Stimulated activated CD4-positive, alpha-beta T cell treated with anti-CD3 and anti-CD28 coated beads, Interleukin-12 subunit alpha, Interleukin-12 subunit beta, amount 100 ng/mL, for 24 hours (primary cell): ENCODE measurements at places on chromosomes 5 and 9.
A peak's percentile ranks its signal among the peaks of the same experiment; 100 is the strongest.

GRCh38 chr9:111663301-111663823 lies 2.0 kb downstream of the GNG10 start:
- DNase-seq, result no peak

DNA sequence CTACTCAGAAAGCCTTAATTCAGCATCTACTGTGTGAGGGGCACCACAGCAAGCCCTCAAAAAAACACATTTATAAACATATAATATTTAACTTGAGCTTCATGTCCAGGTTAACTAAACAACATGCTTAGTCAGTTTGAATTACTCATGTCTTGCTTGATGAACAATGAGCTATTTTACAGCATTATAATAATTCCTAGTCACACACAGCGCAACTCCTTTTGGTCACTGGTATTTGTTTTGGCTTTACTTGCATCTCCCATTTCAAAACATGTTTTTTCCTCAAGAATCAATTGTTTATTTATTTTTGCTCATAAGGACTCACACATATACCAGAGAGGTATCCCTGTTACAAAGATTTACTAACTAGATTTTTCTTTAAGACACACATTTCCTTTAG lies 616.7 kb upstream of the DAB2 start:
- DNase-seq, result no peak

DNA sequence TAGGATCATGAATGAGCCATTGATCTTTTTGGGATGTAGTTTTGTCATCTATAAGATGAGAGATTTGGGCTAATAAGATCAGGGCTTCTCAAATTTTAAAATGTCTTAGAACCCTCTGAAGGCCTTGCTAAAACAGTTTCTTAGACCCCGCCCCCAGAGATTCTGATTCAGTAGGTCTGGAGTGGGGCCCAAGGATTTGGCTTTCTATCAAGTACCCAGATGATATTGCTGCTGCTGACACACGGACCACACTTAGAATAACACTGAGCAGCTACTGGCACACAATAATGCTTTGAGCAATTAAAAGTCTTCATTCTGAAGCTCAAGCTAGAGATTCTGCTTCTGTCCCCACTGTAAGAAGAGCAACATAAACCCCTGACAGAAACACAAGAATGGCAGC lies 216.7 kb downstream of the SMARCA2 start:
- no peak for DNase-seq

DNA sequence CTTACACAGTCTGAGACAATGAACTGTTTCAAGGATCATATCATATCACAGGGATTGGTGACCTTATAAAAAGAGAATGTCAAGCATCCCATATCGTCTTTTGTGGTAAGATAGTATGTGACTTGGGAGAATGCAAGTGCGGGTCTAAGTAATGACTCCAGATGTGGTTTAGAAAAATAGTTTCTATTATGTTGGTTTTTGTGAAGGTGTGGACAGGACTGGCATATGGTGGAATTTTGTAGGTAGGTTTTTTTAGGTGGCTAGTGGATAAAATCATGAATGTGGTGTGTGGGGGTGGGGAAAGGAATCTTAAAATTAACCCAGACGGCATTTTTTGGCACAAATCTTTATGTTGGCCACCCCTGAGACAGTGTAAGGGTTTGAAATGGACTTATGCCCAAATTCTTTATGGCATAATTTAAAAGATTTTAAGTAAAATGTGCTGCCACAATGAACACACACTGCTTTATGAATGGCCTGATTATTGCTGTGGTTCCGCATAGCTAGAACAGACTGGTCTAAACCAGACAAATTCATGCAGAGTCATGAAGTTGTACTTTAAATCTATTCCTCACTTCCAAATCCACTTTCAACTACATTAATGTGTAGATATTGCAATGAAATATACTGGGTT lies 204.8 kb upstream of the HAPLN1 start:
- no peak for DNase-seq

GRCh38 chr9:33676746-33677505 lies 118.4 kb upstream of the PRSS3 start:
- peak; percentile 3 for DNase-seq

- DNase-seq, result no peak
Measured at GRCh38 chr5:173809014-173809413, 79.1 kb upstream of the CPEB4 start.

DNA sequence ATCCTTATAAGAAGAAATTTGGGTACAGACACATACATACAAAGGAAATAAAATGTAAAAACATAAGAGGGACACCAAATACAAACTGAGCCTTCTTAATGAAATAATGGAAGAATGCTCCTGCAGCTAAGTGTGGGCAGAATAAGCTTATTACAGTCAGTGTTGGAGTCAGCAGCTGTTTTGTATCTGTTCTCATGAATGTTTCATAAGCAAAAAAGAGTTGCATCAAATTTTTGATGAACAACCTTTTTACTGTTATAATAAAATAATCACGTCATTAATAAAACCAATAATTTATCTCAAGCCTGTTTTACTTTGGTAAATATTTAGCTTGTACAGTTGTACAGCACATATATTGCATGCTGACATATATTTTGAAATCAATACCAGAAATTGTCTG lies 545.6 kb downstream of the LRRC70 start:
- no peak for DNase-seq

DNA sequence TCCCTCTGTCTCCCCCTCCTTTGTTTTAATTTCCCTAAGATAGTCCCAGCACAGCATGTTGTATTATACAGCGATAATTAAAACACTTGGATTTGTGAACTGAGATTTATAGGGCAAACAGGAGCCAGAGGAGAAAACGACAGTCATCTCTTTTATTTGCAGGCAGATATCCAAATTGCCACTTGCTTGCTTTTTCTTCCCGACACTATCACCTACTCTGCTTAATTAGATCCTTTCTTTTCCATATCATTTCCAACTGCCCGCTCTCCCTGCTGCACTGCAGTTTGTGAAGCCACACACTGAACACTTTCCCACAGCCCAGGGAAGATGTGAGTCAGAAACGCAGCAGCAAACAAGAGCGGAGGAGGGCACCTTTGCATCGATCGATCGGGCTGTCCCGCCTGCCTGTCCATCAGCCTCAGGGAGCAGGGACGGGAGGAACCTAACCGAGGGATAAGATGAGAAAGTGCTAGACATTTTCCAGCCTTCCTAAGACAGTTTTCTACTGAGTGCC lies 35.8 kb upstream of the SPRY4 start:
- no peak for DNase-seq

DNA sequence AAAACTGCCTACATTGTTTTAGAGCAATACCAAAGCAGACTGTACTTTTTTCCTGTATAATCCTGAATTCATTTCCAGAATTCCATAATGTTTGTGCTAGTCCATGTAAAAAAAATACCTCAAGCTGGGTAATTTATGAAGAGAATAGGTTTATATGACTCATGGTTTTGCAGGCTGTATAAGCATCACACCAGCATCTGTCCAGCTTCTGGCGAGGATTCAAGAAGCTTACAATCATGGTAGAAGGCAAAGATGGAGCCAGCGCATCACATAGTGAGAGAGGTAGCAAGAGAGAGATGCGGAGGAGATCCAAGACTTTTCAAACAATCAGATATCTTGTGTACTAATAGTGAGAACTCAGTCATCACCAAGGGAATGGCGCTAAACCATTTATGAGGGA lies 280.3 kb upstream of the CDH9 start:
- no peak for DNase-seq

- DNase-seq, result no peak
Measured at GRCh38 chr5:130104895-130105688, 200.8 kb downstream of the CHSY3 start.

DNA sequence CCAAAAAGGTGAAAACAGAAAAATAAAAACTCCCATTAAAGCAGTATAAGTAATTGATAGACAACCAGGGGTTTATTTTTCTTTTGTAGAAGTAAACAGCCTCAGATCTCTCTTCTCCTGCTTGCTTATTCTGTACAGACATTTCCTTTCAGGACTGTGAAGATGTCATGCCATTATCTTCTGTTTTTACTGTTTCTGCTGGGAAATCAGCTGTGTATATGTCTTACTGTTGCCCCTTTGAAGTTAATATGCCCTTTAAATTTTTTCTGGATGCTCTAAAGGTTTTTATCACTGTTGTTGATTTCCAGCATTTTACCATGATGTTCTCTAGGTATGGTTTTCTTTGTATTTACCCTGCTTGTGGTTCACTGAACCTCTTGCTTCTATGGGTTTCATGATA lies 199.5 kb downstream of the NXNL2 start:
- DNase-seq, result no peak

- no peak for DNase-seq
Measured at GRCh38 chr5:175690025-175690424, 32.2 kb downstream of the HRH2 start.

DNA sequence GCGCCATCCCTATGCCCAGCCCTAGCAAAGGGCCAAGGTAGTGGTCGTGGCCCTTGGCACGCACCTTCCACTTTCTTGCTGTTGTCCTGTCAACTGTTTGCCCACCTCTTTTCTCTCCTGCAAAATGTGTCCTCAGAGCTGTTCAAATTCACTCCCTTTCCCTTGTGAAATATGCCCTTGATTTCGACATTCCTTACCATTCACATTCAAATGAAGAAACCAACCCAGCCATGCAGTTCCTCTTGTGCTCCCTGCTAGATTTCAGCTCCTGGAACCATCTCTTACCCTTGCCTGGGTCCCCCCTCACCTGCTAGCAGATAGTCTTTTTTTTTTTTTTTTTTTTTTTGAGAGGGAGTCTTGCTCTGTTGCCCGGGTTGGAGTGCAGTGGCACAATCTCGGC lies 19.6 kb upstream of the HRH2 start:
- DNase-seq, result no peak

- DNase-seq, result no peak
Measured at GRCh38 chr5:158718738-158719505, 380.8 kb downstream of the EBF1 start.

DNA sequence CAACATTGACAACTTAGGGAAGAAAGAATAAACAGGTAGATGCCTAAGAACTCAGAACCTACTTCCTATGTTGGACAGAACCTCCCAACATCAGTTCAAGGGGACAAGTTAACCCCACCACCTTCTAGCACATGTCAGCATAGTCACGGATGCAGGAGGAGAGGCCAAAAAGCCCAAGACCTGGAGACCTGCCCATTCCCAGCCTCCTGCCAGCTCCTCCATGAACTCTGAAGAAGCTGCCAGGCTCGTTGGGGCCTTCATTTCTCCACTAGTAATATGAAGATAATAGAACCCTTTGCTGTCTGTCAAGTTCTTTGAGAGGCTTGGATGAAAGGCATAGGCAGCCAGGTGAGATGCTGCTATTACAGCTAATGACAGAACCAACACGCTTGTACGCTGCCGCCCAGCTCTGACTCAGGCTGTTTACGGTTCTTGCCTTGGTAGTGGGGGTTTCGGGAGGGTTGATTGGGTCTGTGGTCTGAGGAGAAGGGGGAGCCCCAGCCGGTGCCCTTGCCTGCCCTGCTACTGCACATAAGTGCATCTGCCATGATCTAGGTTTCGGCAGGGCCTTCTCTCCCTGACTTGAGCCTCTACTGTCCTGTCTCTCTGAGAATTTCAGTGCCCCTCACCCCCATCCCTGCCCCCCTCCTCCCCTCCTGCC lies 82.2 kb downstream of the NRG2 start:
- no peak for DNase-seq

- no peak for DNase-seq
Measured at GRCh38 chr5:16493261-16493660, 27.7 kb upstream of the ZNF622 start.

GRCh38 chr5:79845448-79846197 lies 145.4 kb downstream of the MTX3 start:
- DNase-seq, result no peak

- DNase-seq, result no peak
Measured at GRCh38 chr9:14179449-14179848, 134.5 kb downstream of the NFIB start.

GRCh38 chr5:59765446-59765845 lies 128.1 kb downstream of the PDE4D start:
- no peak for DNase-seq

DNA sequence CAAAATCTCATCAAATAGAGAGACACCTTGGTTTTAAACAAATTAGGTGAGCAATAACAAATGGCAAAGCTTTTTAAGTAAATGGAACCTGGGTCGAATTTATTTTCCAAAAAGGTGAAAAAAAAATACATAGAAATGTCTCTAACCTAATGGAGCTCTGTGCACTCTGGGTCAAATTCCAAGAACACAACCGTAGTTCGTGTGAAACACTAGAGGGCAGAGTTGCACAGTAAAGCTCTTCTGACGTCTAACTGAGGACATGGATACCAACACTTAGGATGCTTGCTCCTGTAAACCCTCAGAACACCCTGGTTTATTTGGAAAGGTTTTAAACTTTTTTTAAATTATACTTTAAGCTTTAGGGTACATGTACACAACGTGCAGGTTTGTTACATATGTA lies 18.9 kb downstream of the MARCHF11 start:
- DNase-seq, result no peak

- no peak for DNase-seq
Measured at GRCh38 chr9:96061293-96061987, 185.9 kb downstream of the ERCC6L2 start.
